ENCODE measurements at places on chromosomes 5 and 9. TPM values are rescaled to one million over a fixed set of nuclear protein-coding genes. Genes with fewer than 3 reads are reported as not detected.

GRCh38 chr5:178211095-178212048, 7.0 kb downstream of the HNRNPAB start:
- DNase-seq, result no peak

GRCh38 chr5:68288707-68289134, 73.2 kb downstream of the PIK3R1 start:
- peak; percentile 33 for DNase-seq

DNA sequence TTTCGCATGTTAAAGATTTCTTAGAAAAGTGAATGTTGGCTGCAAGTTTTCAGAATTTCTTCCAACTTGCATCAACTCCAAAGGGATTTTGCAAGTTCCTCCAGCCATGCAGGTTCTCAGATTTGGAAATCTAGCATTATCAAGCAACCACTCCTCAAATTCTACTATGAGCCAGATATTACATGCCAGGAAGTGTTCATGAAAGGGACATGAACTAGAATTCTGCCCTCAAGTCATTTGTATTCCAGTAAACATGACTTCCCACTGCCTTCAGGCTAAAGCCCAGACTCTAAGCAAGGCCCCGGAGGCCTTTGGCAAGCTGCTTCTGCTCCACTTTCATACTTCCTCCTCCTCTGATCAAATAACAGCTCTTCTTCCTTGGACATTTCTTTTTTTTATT, 111.3 kb upstream of the PAPPA start:
- DNase-seq, result no peak

GRCh38 chr5:148107608-148108007, 43.8 kb downstream of the SPINK5 start:
- DNase-seq, result no peak

DNA sequence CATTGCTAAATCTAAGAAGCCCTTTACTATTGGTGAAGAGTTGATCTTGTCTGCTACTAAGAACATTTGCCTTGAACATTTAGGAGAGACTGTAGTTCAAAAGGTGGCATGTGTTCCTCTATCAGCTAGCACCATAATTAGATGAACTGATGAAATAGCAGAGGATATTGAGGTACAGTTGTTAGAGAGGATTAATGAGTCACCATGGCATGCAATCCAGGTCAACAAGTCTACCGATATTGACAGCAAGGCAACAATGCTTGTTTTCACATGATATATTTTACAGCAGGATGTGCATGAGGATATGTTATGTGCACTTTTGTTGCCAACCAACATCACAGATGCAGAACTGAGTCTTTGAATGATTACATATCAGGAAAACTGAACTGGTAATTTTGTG, 134.3 kb upstream of the CDH9 start:
- no peak for DNase-seq

- no peak for DNase-seq
Observed at GRCh38 chr9:114321759-114322158, 1.1 kb upstream of the ORM1 start.

DNA sequence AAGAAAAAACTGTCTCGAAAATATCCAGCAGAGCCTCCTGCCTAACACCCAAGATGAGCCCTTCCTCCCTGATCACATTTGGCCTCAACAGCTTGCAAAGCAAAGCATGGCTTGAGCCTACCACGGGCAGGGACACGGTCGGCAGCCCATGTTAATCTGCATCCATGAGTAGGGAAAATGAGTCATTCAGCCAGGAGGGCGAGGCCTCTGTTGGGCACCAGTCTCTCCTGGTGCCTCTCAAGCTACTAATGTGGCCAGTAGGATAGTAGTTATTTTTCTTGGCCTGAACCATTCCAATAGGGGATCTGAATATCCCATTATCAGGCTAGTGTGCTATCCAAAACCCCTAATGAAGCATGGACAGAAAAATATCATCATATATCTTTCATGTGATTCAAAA, 43.0 kb upstream of the SHB start:
- DNase-seq, result no peak

- no peak for DNase-seq
Observed at GRCh38 chr9:120438836-120439546, 141.0 kb downstream of the CDK5RAP2 start.

- DNase-seq, result no peak
Observed at GRCh38 chr5:56525113-56525512, 290.2 kb upstream of the MAP3K1 start.

- DNase-seq, result no peak
Observed at GRCh38 chr5:56985936-56986625, 34.2 kb upstream of the MIER3 start.

GRCh38 chr5:55584398-55585205, 49.8 kb upstream of the PLPP1 start:
- DNase-seq, result no peak

- DNase-seq, result no peak
Observed at GRCh38 chr5:219460-219863, 1.3 kb downstream of the SDHA start.

DNA sequence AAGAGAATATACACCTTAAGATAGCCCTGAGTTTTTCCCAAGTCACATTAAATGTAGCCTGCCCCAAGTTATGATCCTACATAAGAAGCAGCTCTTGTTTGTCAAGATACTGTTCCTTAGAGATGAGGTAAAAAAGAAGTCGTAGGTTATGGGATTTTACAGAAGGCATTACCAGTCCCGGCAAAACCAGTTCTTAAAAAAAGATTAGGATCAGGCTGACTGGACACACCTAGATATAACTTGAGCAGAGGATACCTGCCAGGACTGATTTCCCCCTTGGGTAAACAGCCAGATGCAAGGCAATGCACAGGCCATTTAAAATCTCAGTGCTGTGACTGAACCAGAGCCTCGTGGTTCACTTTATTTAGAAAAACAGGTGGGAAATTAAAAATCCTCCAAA, 14.1 kb upstream of the SEMA5A start:
- no peak for DNase-seq

ZNF300 gene
- total RNA-seq, result 0.36 TPM

FBN2 gene
- not detected for total RNA-seq

Measured in gastrocnemius medialis (tissue), 4 donors.